ENCODE measurements at places on chromosomes 1 and 21. TPM values are rescaled to one million over a fixed set of nuclear protein-coding genes. Genes with fewer than 3 reads are reported as not detected.

DNA sequence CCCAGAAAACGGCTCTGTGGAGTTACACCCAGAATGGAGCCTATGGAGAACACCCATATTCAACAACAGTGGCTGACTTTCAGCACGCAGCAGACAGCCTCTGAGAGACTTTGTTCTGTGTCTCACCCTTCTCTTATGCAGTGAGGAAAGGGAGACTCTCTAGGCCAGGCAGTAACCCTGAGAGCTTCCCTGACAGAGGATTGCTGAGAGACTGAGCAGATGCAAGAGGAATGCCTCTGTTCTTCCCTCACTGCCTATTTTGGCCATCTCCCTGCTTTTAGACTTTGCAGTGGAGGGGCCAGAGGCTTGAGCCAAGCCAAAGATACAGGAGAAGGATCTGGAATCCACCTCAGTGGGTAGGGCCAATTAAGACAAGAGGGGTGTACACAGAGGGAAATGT is 41.8 kb upstream of the SLC16A1 start:
- DNase-seq = peak; percentile 17

DNA sequence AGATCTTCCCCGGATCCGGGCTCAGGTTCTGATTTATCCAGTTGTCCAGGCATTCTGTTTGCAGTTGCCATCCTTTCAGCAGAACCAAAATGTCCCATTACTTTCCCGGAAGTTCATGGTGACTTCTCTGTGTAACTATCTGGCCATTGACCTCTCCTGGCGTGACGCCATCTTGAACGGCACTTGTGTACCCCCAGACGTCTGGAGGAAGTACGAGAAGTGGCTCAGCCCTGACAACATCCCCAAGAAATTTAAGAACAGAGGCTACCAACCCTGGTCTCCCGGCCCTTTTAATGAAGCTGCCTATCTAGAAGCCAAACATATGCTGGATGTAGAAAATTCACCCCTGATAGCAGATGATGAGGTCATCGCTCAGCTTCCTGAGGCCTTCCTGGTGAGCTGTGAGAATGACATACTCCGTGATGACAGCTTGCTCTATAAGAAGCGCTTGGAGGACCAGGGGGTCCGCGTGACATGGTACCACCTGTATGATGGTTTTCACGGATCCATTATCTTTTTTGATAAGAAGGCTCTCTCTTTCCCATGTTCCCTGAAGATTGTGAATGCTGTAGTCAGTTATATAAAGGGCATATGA is 22.4 kb downstream of the AADACL4 start:
- DNase-seq = no peak

DNA sequence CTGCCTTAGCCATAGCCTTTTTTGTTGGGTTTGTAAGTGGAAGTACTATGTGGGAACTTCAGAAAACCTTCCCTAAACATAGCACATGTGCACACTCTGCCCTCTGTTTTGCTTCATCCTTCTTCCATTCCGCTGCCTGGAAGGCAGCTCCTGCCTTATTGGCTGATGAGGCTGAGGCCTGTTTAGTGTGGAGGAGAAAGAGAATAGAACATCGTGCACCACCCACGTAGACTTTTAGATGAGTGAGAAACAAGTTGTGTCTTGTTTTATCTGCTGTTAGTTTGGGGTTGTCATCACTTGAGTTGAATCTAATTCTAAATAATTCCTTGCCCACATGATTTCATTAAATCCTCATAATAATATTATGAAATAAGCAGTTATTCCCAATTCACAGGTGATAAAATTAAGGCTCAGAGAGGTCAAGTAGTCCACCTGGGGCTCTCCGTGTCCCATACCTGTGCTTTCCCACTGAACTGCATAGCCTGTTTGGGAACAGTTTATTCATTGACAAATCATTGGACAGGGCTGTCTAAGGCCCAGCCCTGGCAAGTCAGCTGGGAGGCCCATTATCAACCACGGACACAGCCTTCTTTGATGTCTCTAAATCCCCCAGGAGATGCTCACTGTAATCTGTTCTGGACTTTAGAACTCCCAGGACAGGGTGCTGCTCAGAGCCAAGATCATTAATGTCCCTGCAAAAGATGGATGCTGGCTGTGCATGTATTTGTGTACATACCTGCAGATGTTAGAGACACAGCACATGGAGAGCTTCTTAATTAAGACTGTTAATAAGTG is 93.0 kb downstream of the ABCA4 start:
- no peak for DNase-seq

DNA sequence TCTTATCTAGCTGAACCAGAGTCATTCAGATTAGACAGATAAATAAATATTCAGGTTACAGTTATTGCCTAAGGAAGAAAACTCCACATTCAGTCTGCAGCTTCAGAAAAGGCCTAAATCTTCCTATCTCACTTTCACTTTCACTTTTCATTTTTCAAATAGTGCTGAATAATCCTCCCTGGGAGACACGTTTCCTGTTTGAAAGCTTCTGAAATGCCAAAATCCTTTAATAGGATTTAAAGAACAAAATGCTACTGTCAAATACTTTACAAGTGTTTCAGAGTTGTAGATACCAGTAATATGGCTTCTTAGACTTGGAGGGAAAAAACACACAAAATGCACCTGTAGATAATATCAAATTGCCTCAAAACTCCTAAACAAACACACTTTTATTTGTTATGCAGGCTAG is 3.9 kb downstream of the PSMB2 start:
- DNase-seq = no peak

Gene HCRTR1
- total RNA-seq = not detected

- DNase-seq = no peak
These were observed 12.2 kb downstream of the C1orf74 start for GRCh38 chr1:209772126-209772525.

DNA sequence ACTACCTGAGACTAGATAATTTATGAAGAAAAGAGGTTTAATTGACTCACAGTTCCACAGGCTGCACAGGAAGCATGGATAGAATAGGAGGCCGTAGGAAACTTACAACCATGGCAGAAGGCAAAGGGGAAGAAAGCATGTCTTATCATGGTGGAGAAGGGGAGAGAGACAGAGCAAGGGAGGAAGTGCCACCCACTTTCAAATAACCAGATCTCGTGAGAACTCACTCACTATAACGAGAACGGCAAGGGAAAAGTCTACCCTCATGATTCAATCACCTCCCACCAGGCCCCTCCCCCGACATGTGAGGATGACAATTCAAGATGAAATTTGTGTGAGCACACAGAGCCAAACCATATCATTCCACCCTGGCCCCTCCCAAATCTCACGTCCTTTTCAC is 4.7 kb upstream of the C21orf91 start:
- DNase-seq = no peak

GRCh38 chr1:163656095-163656759 is 334.5 kb downstream of the NUF2 start:
- DNase-seq = no peak

GRCh38 chr1:156822680-156823079 is 6.0 kb upstream of the SH2D2A start:
- DNase-seq = no peak

- no peak for DNase-seq
These were observed 329.0 kb upstream of the ESRRG start for GRCh38 chr1:217052196-217052595.

GRCh38 chr1:167643441-167643840 is 13.4 kb downstream of the RCSD1 start:
- no peak for DNase-seq

GRCh38 chr1:219264561-219264960 is 90.9 kb downstream of the LYPLAL1 start:
- DNase-seq = no peak

- no peak for DNase-seq
These were observed 28.2 kb upstream of the KLHDC7A start for GRCh38 chr1:18452550-18452949.

DNA sequence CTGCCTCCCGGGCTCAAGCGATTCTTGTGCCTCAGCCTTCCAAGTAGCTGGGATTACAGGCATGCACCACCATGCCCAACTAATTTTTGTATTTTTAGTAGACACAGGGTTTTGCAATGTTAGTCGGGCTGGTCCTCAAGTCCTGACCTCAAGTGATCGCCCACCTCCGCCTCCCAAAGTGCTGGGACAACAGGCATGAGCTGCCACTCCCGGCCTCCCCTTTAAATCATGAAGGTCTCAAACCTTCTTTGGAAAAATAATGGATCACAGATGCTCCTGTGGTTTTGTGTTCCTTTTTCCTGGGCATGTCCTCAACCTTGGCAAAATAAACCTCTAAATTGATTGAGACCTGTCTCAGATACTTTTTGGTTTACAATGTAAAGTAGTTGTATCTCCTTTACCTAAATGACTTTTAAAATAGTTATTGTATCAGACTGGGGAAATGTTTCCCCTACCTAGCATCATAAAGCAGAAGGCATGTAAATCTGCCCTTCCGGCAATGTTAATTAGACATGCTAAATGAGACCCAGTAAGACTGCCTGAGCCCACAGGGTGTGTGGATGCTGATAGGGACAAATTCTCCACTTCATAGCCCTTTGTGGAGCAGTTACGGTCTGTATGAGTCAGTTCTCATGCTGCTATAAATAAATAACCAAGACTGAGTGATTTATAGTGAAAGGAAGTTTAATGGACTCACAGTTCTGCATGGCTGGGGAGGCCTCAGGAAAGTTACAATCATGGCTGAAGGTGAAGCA is 27.8 kb downstream of the CBR1 start:
- no peak for DNase-seq

DNA sequence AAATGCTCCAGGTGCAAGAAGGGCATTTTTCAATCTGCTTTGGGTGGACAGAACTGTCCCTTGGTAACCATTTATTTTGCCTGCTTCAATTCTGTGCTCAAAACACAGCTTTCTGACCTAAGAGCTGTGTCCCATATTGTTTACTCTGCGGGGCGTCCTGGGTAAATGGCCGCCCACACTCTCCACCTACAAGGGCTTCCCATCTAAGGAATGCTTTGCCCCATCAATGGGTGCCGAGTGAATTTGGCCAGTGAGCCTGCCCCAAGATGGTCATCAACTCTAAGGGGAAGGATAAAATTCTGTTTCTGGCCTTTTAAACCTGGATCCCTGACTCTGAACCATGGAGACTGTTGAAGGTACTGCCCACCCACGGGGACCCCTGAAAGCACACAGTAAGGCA is 55.5 kb upstream of the FAM89A start:
- no peak for DNase-seq

- no peak for DNase-seq
These were observed 17.7 kb upstream of the ZSCAN20 start for GRCh38 chr1:33454646-33455282.

- DNase-seq = peak; percentile 22
These were observed 201.1 kb downstream of the DAB1 start for GRCh38 chr1:57222801-57223200.

Gene RHBG
- 0.29 TPM for total RNA-seq

Gene SIM2
- total RNA-seq = 0.14 TPM

Gene IVL
- total RNA-seq = not detected

DNA sequence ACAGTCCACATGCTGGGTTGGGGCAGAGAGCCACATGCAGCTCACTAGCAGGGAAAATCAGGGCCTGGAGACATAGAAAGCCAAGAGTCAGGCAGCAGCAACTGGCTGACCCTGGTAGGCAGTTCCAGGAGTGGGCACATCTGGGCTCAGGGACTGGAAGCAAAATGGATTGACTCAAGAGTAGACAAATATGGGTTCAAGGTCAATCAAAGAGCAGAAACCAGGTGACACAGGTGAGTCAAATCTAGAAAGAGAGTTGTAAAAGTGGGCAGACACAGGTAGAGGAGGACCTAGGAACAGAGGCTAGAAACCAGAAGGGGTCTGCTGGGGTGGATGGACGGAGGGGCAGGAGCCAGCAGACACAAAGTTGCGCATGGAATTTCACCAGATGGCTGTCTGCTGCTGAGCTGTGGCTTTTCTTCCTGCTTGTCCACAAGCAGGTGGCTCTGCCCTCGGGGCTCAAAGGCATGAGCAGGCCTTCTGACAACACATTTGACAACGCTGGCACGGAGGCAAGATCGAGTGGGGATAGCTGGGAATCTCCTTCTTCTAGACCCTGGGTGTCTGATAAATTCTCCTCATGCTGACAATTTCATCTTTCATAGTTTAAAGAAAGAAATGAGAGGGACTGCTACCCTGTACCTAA is 40.8 kb upstream of the IGSF3 start:
- no peak for DNase-seq

Gene IGSF21
- 7.0 TPM for total RNA-seq

- no peak for DNase-seq
These were observed 55.2 kb downstream of the RNF220 start for GRCh38 chr1:44460107-44460882.

Gene CCT8
- total RNA-seq = 99.3 TPM
